Gastrocnemius medialis (tissue), 4 donors: ENCODE measurements at places on chromosomes 16 and 17.
A peak's percentile ranks its signal among the peaks of the same experiment; 100 is the strongest.

DNA sequence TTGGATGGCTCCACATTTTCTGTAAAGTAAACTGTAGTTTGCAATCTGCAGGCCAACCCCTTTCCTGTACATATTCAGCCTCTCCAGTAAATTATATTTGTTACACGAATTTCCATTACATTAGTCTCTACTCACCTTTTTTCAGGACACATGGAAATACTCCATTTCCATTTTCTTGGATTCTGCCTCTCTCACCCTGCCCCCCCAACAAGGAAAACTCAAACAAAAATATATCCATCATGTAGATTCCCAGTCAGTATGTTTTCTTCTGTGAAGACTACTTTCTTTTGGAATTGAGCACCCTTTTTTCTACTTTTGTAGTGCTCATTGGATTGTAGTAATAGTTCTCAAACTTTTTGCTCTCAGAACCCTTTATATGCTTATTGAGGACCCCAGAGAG, 2.9 kb downstream of the PPM1D start:
- DNase-seq: no peak

DNA sequence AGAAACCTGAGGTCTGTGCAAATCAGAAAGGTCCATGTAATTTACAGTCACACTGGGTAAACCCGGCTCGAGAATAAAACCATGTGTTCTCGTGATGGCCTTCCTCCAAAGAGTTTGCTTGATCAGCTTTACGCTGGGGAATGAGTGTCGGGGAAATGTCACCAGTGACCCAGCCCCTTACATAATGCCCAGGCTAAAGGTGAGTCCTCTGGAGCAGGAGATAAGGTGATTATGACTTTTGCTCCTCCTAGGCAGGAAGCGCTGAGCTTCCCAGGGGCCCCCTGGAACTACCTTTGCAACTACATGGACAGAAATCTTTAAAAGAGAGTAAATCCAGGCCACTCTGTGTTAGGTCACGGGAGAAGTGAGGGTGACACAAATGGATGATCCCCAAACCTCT, 15.7 kb downstream of the SLC6A4 start:
- DNase-seq: no peak

DNA sequence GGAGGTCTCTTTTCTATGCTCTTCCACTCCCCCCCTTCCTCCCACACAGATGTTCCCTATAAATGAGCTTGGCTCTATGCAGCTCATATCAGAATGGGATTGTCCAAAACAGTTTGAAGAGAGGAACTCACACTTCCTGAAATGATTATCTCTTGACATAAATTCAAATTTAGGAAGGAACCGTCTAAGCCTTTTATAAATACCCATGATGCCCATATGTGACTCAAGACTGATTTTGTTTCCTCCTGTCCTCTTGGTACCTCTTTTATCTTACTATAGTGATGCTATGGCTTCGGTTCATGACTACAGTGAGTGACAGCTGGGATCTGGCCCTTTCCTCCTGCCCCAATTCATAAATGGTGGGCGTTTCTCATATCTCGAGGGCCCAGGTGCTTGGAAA, 16.6 kb upstream of the TERF2 start:
- DNase-seq: no peak

GRCh38 chr16:1300664-1301476, 8.6 kb upstream of the UBE2I start:
- peak; percentile 44 for DNase-seq

DNA sequence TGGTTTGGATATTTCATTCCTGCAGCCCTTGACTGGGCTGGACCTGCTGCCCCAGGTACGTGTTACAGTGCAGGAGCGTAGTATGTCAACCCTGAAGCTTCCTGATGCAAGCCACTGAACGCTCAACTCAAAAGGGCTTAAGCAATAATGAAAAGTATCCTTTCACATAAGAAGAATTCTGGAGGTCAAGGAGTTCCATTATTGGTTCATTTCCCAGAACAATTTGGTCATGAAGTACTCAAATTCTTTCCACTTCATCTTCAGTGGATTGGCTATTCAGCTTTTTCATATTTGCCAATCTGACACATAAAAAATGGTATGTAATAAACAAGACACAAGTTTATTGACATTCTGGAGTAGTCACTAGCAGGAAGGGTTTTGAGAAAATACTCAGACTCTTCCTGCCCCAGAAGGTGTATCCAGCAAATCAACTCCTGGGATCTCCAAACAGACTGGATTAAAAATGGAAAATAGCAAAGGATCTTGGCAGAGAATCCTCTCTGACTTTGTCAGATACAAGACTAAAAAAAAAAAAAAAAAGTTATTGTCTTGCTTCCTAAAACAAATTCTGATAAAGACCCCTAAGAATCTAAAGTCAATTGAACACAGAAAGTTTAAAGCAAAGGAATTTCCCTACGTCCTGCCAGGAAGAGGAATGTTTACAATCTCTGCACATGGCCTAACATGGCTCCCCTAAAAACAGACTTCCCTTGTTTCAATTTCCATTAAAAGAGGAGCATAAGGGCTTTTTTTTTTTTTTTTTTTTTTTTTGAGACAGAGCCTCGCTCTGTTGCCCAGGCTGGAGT, 37.5 kb upstream of the WSB1 start:
- no peak for DNase-seq

DNA sequence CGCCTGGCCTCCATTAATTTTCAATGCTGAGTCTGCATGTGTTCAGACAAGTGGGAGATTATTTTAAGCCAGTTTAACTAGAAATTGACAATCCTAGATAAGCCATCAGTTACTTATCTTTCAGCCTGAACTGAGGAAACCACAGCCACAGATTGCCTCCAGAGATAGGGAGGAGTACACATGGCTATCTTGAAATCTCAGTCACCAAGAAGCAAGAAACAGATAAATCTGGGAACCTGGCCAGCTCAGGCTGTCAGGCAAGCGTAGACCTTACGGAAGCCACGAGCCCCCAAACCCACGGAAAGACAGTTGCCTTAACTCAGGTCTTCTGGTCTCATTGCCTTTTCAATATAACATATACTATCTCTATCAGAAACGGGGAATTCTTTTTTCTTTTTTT, 2.0 kb upstream of the GLG1 start:
- no peak for DNase-seq

- DNase-seq: no peak
Observed at GRCh38 chr16:6035161-6035560, 937.6 kb upstream of the EEF2KMT start.

GRCh38 chr17:67399676-67400075, 22.6 kb downstream of the PITPNC1 start:
- no peak for DNase-seq

GRCh38 chr17:41492771-41493170, 3.1 kb upstream of the KRT36 start:
- DNase-seq: no peak

DNA sequence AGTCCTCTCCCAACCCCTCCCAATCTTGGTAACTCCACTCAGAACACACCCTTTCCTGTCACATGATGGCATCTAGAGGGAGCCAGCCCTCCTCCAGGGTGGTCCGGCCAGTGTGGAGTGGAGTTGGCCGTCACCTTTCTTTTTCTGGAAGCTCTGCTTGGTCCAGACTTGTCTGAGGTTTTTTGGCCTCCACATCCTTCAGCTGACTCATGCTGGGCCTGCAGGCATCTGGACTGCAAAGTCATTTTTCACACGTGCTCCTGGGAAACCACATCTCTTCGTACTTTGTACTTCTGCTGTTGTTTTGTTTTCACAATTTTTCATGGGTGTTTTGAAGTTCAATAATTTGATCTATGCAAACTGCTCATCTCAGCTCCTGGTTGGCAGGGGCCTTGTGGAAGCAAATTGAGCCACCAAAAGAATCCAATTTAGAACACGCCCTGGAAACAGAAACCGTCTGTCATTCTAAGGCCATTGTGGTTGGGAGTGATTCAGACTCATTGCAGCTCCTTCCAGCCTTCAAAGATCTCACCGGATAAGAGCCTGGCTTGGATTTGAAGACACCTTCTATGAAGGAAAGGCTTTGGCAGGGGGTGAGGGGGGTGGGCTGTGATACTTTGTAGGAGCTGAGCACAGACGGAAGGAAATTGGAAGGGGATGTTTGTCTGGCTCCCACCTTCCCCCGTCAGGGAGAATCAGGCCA, 42.4 kb upstream of the NF1 start:
- DNase-seq: peak; percentile 34

- no peak for DNase-seq
Observed at GRCh38 chr17:72906306-72906705, 186.2 kb downstream of the SLC39A11 start.

- no peak for DNase-seq
Observed at GRCh38 chr16:58299757-58300349, 5.0 kb upstream of the PRSS54 start.

DNA sequence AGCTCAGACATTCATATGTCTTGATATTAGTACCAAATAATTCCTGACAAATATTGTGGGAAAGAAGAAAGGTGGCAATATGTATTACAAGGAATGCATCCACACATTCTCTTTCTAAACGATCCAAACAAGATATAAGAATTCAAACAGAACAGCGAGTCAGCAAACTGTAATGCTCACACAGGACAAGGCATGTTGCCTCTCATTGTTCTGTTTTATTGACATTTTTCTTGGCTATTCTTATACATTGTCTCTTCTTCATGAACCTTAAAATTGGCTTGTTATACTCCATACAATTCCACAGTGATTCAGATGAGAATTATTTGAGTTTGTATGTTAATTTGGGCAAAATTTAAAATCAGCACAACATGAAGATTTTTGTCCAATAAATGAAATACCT, 189.1 kb downstream of the HS3ST3B1 start:
- DNase-seq: no peak

DNA sequence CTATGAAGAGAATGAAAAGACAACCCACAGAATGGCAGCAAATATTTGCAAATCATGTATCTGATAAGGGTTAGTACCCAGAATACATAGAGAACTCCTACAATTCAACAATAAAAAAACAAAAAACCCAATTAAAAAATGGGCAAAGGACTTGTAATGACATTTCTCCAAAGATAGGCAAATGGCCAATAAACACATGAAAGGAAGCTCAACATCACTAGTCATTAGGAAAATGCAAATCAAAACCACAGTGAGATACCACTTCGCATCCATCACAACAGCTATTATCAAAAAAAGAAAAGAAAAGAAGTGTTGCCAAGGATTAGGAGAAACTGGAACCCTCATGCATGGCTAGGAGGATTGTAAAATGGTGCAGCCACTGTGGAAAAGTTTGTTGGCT, 45.1 kb upstream of the ARL6IP1 start:
- DNase-seq: no peak

GRCh38 chr17:42290577-42290976, 2.3 kb downstream of the STAT5A start:
- no peak for DNase-seq

DNA sequence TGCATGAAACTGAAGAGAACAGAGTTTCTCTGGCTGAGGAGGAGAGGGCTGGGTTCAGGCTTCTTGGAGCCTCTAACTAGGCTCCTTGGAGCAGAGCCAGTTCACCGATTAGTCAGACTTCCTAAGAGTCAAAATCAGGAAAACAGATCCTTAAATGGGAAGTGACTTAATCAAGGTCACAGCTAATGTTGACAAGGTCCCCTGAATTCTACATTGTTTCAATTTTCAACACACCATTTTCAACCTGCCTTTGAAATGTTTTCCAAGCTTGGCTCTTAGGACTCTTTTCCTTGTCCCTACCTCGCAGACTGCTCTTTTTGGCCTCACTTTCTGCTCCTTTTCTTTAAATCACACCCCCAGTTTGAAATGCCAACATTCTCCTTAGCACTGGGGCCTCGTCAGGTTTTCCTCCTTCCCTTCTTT, 16.3 kb downstream of the MYL4 start:
- peak; percentile 67 for DNase-seq

DNA sequence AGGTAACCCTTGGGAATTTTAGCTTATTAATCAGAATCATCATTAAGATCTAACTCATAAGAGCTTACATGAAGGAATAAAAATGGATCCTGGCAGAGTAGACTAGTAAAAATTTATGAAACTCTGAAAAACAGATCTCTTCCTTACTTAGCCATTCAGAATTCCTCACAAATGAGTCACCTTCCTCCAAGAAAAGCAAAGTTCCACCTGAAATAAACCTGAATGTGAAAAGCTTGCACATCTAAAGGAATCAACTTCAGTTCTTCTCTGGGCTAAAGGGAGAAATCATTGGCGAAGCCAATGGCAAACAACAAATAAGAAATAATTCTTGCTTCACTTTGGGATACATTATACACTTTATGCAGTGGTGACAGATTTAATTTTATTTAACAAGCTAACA, 22.7 kb downstream of the MYO1D start:
- no peak for DNase-seq

- no peak for DNase-seq
Observed at GRCh38 chr16:10668322-10669045, 26.2 kb downstream of the TEKT5 start.

- DNase-seq: no peak
Observed at GRCh38 chr17:5785338-5785737, 201.0 kb upstream of the NLRP1 start.

DNA sequence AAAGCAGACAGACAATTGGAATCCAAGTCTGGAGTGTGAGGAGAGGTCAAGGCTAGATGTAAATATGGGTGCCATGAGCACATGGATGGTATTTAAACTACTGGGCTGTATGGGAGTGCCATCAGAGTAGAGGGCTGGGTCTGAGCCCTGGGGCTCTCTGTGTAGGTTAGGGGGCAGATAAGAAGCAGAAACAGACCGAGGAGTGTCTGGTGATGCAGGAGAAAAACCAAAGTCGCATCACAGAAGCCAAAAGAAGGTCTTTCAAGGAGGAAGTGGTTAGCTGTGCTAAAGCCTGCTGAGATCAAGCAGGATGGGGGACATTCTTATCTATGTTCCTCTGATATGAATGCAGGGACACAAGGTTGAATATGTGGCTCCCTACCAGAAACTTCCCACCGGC, 1.9 kb downstream of the TSEN54 start:
- no peak for DNase-seq

DNA sequence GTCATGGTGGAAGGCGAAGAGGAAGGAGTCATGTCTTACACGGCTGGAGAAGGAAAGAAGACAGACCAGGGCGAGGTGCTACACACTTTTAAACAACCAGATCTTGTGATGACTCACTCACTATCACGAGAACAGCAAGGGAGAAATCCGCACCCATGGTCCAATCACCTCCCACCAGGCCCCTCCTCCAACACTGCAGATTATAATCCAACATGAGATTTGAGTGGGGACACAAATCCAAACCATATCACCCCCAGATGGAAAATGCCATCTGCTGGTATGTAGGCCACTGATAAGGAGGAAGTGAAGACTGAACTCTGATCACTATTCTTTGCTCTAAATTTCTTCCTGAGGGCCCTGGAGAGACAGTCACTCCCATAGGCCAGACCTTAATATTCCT, 7.5 kb upstream of the ITGAX start:
- no peak for DNase-seq

- no peak for DNase-seq
Observed at GRCh38 chr17:17533901-17534441, 37.8 kb upstream of the RASD1 start.
